ENCODE measurements at places on chromosomes 3 and 15.

- no peak for DNase-seq
These were observed 88.8 kb upstream of the CHD2 start for GRCh38 chr15:92811148-92811913.

DNA sequence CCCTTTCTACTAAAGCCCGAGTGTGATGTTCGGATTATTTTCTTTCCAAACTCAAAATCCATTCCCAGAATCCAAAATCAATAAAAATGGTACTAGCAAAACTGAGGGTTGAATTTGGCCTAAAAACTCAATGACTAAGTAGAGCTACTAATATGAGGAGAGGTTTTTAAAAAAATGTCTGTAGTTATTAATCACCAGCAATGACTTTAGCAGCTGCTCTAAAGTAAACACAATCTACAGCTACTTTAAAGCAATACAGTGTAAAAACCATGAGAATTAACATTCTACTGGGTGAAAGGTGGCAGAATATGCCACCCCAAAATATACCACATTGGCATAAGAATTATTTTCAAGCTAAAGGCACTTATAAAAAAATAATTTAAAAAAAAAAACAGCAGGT, 23.5 kb downstream of the FHIT start:
- no peak for DNase-seq

- DNase-seq: no peak
These were observed 46.4 kb upstream of the USP3 start for GRCh38 chr15:63458026-63458425.

DNA sequence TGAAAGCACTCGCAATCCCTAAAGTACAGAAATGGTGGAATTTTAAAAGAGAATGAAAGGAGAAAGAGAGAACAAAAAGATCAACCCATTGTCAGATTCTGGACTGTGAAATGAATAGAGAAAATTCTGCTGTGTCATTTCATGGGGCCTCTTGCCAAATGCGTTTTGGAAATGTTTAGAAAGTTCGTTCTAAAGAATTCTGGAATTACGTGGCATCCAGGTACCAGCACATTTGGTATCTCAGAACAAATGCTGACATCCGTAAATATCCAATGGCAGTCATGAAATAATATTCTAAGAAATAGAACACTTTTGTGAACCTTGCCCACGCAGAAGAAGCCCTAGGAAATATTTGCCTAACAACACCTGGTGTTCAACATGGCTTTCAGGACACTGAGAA, 219.2 kb downstream of the P3H2 start:
- DNase-seq: no peak

GRCh38 chr3:140953028-140953960, 11.7 kb downstream of the SLC25A36 start:
- no peak for DNase-seq

DNA sequence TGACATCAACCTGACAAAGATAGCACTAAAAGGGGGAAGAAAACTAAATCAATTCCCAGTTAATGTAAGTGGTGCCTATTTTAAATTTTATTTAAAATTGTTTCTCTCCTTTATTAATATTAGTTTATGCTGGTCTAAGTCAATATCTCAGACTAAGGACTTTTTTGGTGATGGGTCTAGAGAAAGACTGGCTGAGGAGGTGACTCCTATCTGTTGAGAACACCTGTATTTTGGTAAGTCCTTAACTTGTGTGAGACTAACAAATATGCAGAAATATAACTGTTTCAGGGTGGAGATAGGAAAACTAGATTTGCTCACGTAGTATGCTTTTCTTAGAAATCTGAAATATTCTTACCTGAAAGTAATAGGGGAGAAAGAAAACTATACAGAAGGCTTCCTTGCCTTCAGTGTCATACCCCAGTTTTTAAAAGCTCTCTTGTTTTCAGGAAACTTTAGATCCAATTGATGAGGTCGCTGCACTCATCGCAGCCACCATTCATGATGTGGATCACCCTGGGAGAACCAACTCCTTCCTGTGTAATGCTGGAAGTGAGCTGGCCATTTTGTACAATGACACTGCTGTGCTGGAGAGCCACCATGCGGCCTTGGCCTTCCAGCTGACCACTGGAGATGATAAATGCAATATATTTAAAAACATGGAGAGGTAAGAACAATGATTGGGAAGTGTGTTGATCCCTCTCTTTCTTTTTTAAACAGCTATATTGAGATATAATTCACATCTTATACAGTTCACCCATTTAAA, 138.9 kb downstream of the PDE8A start:
- DNase-seq: no peak

DNA sequence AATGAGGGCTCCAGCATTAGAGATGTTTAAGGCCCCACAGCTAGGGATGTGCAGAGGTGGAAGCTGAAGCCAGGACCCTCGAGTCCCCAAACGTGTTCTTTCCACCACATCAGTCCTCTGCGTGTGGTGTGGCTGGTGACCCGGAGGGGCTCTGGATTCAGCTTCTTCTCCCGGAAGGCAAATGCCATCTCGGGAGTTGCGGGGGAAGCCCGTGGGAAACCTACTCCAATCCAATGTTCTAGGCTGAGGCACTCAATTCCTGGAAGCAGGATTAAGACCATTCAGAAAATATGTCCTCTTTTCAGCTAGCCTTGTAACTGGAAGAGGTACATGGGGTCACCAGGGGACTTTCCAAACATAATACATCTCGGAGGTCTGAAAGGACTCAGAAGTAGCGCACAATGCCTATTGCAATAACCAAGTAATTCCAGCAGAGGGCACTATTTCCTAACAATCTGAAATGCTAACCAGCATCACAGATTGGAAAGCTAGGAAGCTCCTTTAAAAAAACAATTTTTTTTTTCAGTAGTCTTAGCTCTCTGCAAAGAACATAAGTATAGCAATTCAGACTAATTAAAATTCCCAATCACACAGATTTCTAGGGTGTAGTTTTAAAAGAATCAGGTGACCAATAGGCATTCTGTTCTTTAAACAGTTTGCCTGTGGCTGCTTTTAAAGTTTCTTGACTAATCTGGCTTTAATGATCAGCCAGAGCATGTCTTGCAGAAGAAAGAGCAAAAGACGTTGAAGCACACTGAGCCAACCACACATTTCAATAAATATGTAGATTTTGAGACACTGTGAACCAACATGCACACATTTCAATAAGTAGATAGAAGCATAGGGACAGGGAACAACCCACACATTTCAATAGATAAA, 36.1 kb downstream of the BNC1 start:
- no peak for DNase-seq

GRCh38 chr3:66531256-66531655, 30.4 kb upstream of the LRIG1 start:
- DNase-seq: peak; percentile 3

GRCh38 chr3:23248594-23249131, 45.5 kb downstream of the UBE2E2 start:
- DNase-seq: no peak

- no peak for DNase-seq
These were observed 48.6 kb upstream of the MAGEF1 start for GRCh38 chr3:184760337-184761074.

GRCh38 chr15:82919231-82919886, 33.2 kb downstream of the HOMER2 start:
- no peak for DNase-seq

DNA sequence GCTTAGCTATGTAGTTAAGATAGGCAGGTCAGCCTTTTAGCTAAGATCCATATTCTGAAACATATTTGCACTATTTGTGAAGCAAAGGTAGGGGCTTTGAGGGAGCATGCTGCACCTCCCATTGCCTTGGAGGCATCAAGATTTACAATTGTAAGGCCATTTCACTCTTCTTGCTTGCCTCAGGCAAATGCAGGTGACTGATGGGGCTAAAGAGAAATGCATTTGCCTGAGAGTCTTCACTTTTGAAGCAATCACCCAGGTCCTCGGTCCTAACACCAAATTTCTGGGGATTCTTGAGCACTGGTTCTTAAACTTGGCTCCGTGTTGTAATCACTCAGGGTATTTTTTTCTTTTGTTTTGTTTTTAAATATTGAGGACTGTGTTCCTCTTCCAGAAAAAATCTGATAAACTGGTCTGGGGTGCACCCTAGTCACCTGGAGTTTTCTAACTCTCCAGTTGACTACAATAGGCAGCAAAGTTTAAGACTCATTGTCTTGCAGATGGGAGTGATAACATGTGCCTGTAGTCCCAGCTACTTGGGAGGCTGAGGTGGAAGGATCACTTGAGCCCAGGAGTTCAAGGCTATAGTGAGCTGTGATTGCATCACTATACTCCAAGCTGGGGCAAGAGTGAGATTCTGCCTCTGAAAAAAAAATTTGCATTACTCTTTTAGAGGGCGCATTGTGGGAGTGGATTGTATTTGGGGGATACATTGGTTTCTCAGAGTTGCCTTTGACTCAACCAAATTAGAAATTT, 68.1 kb downstream of the EOMES start:
- DNase-seq: no peak

DNA sequence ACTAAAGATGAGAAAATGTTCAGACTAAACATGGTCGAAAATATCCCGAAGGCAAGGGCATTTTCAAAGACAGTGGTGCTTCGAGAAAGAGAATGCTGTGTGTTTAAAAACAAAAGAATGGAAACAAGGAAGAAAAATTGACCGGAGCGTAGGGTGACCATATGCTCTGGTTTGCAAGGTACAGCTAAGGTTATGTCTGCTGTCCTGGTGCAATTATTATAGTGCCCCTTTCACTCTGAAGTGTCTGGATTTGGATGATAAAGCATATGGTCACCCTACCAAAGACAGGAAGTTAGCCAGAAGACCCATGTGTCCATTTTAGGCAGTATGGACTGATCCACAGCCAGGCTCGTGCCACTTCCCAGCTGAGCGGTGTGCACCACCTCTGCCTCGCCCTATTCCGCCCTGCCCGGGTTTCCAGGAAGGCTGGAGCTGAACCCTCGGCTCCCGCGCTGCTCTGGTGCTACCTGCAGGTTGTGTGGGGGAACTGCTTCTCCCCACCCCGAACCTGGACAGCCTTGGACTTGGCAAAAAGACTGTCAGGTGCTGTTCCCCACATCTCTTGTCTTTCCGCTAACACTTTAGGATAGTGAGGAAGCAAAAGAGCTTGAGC, 25.2 kb downstream of the GOLGA6D start:
- peak; percentile 85 for DNase-seq

- no peak for DNase-seq
These were observed 25.1 kb downstream of the DTWD1 start for GRCh38 chr15:49645941-49646340.

DNA sequence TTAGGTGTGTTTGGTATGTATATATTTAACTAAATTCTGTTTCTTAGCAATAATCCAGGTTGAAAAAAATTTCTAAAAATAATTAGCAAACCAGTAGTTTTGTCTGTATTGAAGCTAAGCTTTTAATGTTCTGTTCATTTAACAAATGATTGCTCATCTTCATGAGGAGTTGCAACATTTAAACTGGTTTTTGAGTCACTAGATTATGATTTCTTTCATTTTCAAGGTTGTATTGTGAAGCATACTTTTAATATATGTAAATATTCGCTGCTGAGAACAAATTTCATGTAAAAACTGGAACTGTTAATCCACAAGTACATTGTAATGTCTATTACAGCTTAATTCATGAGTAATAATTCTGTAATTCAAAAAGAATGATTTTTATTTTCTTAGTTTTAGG, 192.7 kb downstream of the MBNL1 start:
- no peak for DNase-seq

- DNase-seq: no peak
These were observed 1.2 kb downstream of the PARP16 start for GRCh38 chr15:65285291-65286068.

DNA sequence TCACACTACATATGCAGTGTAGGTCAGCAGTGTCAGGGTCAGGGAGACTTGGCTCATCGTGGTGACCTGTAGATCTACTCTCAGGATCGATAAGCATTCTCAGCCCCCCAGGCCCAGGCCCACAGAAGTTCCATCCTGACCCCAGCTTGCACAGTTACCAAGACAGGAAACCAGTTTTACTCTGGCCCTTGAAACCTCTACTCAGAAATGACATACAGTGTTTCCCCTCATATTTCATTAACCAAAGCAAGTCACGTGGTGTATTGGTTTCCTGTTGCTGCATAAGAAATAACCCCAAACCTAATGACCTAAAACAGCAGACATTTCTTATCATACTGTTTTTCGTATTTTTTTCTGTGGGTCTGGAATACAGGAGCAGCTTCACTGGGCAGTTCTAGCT, 242.2 kb downstream of the SLCO3A1 start:
- DNase-seq: no peak

GRCh38 chr3:99633887-99634558, 4.4 kb upstream of the COL8A1 start:
- DNase-seq: no peak

DNA sequence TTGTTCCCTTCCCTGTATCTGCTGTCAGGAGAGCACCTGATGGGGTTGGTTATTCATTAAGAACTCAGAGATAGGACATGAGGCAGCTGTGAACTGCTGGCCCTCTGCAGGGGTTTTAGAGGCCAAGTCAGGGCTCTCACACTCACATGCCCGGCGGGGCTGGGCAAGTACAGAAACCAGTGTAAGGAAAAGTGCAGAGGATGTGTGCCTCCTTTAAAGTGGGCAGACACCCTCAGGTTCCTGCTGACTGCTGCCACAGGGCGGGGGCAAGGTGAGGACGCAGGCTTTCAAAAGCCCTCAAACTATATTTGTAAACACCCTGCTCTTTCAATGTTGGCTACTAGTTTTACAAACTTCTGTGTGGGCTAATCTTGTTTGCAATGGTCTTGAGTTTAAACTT, 22.4 kb downstream of the CXCR6 start:
- no peak for DNase-seq

DNA sequence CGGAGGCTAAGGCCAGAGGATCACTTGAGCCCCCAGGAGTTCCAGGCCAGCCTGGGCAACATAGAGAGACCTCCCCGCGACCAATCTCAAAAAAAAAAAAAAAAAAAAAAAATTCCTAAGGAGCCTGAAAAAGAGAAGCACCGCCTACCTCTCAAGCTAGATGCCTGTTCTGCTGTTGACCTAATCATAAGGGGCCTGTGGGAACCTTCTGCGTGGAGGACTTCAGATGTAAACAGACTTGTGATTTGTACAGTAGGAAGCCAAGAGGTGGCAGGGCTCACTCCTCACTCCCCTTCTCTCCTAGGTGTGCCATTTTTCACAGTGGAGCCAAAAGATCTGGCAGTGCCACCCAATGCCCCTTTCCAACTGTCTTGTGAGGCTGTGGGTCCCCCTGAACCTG, 3.2 kb downstream of the TYRO3 start:
- no peak for DNase-seq

- no peak for DNase-seq
These were observed 59.8 kb upstream of the PSMD6 start for GRCh38 chr3:64082961-64083541.

DNA sequence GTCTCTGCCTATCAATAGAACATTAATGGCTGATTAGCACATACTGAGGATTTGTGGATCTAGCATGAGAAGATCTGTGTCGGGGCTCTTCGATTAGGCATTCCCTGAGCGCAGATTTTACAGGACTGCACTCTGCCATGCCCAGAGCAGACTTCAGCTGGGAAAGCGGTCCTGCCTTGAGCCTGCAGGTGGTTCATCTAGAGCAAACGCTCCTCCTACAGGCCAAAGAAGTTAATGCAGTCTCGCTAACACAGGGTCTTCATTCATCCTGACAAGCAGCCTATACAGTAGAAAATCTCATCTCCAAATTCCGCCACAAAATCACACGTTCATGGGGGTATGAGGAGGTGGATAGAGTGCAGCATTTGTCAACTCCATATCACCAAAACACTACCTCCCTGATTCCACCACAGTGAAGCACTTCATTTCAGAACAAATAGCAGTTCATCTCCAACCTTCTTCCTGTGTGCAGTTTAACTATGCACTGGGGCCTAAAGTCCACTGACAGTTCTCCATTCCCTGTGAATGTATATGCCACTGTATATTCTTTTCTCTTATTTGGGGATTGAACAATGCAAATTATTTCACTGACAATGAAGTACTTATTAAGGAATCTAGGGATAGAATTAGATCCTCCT, 405.8 kb downstream of the IGSF11 start:
- DNase-seq: peak; percentile 93

GRCh38 chr3:4079339-4080195, 223.6 kb upstream of the SETMAR start:
- DNase-seq: no peak
